ENCODE measurements at places on chromosomes 12 and 14.

DNA sequence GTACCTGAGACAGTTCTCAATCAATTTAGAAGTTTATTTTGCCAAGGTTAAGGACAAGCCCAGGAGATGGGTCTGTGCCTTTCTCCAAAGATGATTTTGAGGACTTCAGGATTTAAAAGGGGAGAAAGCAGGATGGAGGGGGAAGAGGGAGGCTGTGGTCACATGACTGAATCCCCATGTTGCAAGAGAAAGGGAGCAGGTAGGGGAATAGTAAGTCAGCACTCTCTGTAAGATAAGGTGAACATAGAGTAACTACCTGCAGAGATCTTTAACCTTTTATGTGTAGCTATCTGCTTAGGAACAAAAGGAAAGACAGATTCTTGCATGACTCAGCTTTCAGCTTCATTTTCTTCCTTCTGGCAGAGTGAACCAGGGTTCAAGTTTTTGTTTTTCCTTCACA lies 25.9 kb downstream of the DGLUCY start:
- no peak for DNase-seq

DNA sequence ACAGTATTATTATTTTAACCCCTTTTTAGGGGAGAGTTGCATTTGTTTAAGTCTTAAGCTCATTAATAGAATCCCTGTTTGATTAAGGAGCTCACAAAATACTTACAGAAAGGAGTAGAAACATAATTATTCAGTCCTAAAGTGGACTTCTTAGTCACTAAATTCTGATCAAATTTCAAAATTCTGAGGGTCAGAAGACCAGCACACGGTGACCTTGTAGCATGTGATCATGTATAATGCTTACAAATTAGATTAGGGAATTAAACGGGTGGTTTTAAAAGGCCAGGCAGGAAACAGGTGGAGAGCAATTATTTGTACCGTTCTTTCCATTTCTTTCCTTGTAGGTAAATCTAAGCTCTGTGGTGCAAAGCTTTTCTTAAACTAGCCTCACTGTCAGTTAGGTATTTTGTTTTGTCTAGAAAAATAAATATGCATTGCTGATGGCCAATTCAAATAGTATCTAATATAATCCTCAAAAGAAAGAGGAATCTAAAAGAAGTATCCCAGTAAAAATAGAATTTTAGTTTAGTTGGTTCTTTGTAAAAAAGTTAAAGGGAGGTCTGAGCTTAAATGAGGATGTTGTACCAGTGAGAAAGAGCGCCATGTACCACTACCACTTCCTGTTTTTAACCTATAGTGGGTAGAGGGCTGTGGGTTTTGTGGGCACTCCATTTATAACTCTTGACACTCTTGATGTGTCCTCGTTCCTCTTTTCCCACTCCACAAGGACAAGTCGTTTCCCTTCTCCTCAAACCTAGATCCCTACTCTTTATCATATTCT lies 51.1 kb downstream of the SLC38A1 start:
- no peak for DNase-seq

DNA sequence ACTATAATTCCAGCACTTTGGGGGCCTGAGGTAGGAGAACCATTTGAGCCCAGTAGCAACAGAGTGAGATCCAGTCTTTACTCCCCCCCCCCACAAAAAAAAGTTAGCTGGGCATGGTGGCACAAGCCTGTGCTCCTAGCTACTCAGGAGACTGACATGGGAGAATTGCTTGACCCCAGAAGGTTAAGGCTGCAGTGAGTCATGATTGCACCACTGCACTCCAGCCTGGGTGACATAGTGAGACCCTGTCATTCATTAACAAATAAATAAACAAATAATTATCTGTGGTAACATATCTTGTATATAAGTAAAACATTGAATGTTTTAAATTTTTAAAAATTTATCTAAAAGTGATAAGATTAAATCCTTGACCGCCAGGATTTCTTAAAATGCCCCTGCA lies 4.8 kb downstream of the ENTPD5 start:
- no peak for DNase-seq

- DNase-seq: no peak
These were observed 70.3 kb downstream of the ACTN1 start for GRCh38 chr14:68908803-68909202.

- no peak for DNase-seq
These were observed 101.0 kb downstream of the PIWIL1 start for GRCh38 chr12:130438711-130439110.

Measured in stimulated activated CD8-positive, alpha-beta memory T cell treated with anti-CD3 and anti-CD28 coated beads, Interleukin-15, amount 100 ng/mL, for 24 hours (primary cell).